H54 (cell line): ENCODE measurements at places on chromosomes 12 and 14.

- no peak for DNase-seq
Measured at GRCh38 chr12:116465856-116466255, 93.3 kb upstream of the MAP1LC3B2 start.

DNA sequence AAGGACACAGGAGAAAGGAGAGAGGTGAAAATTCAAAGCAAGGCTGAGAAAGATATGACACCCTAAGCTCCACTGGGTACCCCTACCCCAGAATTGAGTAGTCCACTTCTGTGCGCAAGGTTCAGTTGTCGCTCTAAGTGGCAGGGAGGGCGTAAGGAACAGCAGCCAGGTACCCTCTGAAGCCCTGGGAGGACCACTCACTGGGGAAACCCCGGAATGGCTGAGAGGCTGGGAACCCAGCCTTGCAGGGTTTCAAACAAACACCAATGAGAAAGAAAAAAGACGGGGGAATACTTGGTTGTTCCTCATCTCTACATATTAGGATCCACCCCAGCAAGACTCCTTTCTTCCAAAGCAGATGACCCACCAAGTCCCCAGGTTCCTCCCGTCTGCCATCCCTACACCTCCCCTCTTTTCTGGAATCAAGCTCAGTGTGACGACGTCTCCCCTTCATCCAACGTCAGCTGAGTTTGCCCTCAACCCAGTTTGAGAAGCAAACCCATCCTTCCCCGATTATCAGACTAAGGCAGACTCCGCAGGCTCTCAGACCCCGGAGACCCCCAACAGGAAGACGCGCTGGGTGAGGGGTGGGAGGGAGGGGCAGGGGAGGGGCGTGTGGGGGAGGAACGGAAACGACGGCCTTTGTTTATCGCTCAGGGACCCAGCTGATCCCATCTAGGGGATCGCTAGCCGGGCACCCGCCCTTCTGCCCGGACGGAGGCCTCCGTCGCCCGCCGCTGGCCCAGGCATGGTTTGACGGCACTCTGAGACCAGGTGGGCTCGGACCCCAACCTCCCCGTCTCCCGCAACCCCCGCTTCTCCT lies 795 bp downstream of the LMBR1L start:
- DNase-seq: no peak

GRCh38 chr12:132657004-132657727 lies 30.0 kb downstream of the POLE start:
- DNase-seq: no peak

GRCh38 chr14:101508948-101509729 lies 52.2 kb upstream of the DIO3 start:
- DNase-seq: no peak

GRCh38 chr12:9784816-9785215 lies 24.1 kb upstream of the CD69 start:
- DNase-seq: no peak

DNA sequence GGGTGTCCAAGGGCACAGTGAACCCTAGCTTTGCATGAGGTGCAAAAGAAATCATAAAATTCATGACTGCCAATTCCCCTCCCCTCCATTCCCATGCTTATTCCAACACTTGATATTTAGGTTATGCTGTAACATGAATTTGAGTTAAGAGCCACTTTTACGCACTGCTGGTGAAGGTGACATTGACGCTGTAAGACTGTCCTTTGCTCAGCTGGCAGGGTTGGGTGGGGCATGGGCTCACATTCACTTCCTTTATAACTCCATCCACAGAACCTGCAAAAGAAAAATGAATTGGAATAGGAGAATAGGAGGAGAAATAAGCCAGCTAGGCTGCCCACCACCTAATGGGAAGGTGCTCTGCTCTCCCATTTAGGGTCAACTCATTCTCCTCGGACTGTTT lies 6.9 kb downstream of the NPC2 start:
- no peak for DNase-seq

DNA sequence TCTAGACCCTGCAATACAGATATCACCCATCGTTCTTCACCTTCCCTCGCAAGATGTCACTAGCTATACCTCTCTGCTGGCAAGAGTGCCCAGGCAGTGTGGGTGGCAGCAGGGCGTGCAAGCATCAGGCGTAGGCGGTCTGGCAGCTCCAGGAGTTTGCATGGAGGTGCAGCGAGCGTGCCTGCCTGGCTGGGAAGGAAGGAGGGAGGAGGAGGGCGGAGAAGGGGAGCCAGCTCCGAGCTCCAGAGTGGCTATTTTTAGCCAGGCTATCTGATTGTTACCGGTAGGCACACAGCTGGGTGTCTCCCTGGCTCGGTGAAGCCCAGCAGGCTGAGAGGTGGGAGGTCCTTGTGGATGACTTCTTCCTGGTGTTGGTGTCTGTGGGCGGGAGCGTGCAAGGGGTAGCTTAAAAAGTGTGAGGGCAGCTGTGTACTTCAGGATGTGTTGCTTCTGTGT lies 6.2 kb downstream of the FOXJ2 start:
- peak; percentile 86 for DNase-seq

- DNase-seq: no peak
Measured at GRCh38 chr14:80792771-80793170, 148.8 kb downstream of the CEP128 start.

DNA sequence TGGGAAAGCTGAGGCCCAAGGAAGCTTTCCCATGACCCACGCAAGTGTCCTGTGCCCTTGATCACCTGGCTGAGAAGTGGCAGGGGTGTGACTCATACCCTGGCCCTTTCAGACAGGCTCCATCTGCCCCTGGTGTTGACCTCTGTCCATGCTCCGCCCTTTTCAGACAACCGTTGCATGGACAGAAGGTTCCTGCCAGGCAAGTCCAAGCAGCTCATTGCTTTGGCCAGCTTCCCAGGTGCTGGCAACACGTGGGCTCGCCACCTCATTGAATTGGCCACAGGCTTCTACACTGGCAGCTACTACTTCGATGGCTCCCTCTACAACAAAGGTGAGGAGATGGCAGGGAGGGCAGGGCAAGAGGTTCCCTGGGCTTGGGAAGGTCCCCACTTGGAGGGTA lies 103.5 kb downstream of the WSCD2 start:
- DNase-seq: no peak

DNA sequence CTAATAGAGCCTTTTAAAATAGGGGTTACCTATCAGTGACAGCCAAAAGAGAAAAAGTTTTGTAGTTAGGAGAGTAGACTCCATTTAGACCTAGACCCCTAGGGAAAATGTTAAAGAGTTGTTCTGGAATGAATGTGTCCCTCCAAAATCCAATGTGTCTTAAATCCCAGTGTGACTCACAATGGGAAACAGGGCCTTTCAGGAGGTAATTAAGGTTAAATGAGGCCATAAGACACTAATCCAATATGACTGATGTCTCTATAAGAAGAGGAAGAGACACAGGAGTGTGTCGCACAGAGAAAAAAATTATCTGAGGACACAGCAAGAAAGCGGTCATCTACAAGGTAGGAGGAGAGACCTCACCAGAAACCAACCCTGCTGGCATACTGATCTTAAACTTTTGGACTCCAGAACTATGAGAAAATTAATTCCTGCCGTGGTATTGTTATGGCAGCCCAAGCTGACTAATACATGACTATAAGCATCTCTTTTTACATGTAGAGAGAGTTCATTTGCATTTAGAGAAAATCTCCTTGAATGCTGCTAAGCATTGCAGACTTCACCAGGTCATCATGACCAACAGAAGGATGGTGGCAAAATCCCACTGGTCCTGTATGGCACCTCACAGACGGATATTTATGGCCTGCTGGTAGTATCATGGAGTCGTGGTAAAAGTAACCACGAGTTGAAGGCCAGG lies 259.6 kb upstream of the TMTC1 start:
- DNase-seq: no peak

DNA sequence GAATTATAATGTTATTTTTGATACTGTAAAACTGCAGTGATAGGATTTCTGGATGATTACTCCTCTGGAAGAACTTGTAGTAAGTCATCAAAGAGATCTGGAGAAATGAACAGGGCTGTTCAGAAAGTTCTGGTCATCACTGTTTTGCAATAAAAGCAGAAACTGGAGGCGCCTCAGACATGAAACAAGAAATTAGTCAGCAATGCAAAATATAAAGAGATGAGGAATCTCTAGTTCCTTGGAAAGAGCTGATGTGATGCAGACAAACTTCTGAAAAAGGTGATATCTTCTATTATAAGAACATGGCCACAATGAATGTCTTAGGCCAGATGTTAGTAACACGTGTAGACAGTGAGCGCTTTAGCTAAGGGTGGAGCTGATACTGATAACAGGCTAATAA lies 9.5 kb downstream of the ACIN1 start:
- no peak for DNase-seq

GRCh38 chr12:39372204-39372925 lies 70.6 kb downstream of the KIF21A start:
- no peak for DNase-seq

GRCh38 chr14:52356025-52356424 lies 41.9 kb downstream of the PTGER2 start:
- DNase-seq: no peak

DNA sequence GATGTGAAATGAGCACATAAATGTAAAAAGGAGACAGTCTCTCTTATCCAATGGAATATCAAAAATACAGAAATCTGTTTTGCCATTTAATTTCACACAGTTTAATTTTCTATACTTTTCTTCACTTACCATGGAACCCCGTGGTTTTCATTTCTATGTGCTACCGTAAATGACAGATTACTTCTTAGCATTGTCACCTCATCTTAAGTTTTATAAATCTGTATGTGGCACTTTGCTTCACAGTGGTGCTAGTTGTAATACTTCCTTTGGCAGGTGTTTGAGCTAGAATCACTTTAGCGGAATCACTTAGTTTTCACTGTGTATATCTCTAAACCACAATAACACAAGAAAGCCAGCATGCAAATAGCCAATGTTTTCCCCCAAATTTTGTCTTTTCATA lies 781.9 kb upstream of the MGAT4C start:
- no peak for DNase-seq

- DNase-seq: no peak
Measured at GRCh38 chr12:1814266-1814665, 6.1 kb upstream of the LRTM2 start.
